NCI-H187 (cell line): ENCODE measurements at places on chromosomes 16 and 17.

- no peak for DNase-seq
Observed at GRCh38 chr17:64319531-64319930, 56.5 kb upstream of the TEX2 start.

GRCh38 chr16:3149630-3150345, 15.0 kb downstream of the ZNF213 start:
- no peak for DNase-seq

DNA sequence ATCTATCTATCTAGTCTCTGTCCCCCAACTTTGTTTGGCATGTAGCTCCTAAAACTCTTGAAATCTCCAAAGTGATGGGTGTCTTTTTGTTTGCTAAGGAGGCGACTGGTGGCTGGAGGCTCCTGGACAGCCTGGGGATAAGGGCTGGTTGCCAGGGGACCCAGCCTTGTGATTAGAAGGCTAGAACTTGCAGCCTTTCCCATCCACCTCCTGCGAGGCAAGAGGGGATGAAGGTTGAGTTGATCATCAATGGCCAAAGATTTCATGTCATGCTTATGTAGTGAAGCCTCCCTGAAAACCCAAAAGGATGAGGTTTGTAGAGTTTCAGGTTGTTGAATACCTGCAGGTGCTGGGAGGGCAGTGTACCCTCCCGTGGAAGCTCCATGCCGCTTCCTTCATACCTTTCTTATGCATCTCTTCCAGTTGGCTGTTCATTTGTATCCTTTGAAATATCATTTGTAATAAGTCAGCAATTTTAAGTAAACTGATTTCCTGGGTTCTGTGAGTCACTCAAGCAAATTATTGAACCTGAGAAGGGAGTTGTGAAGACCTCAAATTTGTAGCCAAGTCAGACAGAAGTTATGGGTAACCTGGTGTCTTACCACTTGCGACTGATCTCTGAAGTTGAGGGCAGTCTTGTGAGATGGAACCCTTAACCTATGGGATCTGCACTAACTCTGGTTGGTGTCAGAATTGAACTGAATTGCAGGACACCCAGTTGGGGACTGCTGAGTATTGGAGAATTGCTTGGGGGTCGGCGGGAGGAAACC, 202.4 kb downstream of the SEC14L1 start:
- DNase-seq = no peak

DNA sequence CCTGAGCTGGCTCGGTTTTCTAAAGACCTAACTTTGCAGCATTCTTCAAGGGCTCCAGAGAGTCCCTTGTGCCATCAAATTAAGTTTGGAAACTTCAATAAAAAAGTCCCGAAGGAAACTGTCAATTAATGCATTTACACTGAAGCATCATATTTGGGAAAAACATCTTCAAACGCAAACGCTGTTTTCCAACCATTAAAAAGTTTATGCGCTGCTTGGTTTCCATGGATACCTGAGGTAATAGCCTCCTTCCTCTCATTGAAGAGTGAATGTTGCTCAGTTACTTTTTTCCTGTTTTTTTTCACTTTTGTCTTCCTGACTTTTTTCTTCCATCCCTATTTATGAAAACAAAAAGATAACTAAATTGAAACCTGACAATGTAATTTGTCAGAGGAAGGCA, 399.1 kb downstream of the MAF start:
- no peak for DNase-seq

GRCh38 chr16:28495098-28495793, 803 bp downstream of the APOBR start:
- DNase-seq = no peak

- no peak for DNase-seq
Observed at GRCh38 chr16:11325404-11326083, 19.7 kb upstream of the RMI2 start.

DNA sequence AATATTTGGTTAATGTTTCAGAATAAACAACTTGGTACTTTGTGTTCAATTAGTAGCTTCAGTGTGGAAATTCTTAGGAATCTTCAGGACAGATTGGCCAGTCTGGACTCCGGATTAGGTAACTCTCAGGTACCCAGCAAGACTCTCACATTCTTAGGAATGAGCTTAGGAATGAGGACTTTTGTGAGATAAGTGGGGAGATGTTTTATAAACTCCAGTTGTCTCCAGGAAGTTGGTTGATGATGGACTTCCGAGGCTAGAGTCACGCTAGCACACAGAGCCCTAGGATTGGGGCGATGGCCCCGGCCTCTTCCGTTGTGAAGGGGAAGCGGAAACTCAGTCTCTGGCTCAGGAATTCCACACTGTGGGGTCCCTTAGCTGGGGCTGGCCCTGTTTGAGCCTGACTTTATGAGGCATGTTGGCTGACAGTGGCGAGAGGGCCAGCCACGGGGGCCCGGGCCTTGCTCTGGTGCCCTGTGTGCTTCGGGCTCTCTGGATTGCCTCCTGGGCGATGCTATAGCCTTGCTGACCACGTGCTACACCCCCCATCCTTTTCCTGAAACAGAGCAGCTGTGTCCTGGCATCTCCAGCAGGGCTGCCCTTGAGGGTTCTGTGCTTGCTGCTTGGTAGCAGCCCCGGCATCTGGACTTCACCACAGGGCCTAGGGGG, 32.4 kb downstream of the RAB11FIP3 start:
- DNase-seq = no peak

GRCh38 chr16:51971184-51971583, 575.8 kb downstream of the TOX3 start:
- no peak for DNase-seq

- DNase-seq = peak; percentile 9
Observed at GRCh38 chr17:7573324-7574080, 5.9 kb upstream of the CD68 start.

- no peak for DNase-seq
Observed at GRCh38 chr16:50437769-50438437, 69.1 kb upstream of the BRD7 start.

DNA sequence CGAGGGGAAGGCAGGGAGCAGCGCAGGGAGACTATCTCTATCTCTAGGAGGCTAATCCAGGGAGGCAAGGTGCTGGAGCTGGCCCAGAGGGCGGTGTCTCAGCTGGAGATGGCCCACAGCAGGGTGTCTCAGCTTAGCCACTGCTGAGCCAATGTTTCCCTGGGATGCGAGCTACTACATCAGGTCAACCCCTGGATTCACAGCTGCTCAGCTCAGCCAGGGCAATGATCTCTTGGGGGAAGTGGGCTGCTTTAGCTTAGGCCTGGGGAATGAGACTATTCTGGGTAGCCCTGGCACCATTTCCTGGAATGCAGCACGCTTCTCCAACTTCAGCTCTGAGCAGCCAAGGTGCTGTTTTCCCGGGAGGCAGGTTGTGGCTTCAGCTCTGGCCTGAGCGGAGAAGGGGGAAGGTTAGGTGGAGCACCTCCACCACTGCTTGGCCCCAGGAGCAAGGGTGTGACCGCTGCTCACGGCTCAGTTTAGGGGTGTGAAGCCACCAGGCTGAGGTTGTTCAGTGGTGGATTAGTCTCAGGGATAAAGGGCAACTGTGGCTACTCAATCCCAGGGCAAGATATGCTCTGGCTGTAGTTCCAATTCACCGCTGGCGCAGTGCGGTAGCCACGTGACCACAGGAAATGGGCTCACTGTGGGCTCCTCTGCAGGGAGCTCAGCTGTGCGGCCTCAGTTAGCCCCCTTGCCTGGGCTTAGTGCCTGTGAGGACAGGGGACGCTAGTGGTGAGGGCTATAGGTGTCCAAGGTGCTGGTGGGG, 5.2 kb upstream of the PRSS21 start:
- DNase-seq = no peak

- DNase-seq = no peak
Observed at GRCh38 chr17:56690441-56691291, 97.2 kb downstream of the NOG start.

DNA sequence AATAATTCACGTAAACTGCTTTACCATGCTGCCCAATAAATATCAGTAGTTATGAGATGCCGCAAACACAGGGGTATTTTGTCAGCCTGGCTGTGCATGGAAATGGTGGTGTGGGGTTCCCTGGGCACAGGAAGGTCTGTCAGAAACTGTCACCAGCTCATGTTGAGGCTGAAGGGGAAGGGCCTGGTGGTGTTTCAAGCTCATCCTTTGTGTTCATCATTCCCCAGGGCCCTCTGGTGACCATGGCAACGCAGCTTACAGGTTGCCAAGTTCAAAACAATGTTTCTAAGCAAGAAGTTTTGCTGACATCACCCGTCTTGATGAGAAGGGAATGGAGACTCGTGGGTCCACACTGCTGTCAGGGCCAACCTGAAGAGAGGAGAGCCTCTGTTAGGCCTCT, 348.9 kb upstream of the C16orf82 start:
- no peak for DNase-seq

- no peak for DNase-seq
Observed at GRCh38 chr16:89071686-89072547, 21.7 kb upstream of the ACSF3 start.

DNA sequence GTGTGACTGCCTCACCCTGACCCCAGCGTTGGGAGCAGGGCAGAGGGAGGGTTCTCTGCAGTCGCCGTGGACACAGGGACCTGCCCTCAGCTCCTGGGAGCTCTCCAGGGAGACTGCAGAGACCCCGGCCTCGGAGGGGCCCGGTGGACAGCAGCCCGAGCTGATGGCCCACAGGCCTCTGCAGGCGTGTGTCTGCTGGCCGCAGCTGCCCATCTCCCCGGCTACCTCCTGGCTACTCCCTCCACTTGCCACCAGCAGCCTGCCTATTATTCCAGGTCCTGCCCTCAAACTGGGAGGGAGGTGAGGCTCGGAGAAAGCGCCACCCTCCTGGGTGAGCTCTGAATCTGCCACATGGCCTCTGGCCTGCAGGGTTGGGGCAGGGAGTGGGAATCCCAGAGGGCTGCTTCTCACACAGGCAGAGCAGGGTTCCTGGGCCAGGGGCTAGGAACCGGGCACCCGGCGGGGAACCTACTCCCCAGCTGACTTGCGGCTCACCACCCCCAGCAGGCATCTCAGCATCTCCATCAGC, 7.2 kb downstream of the SLC16A5 start:
- DNase-seq = no peak

GRCh38 chr17:82324566-82325285, 7.3 kb upstream of the CD7 start:
- DNase-seq = no peak

DNA sequence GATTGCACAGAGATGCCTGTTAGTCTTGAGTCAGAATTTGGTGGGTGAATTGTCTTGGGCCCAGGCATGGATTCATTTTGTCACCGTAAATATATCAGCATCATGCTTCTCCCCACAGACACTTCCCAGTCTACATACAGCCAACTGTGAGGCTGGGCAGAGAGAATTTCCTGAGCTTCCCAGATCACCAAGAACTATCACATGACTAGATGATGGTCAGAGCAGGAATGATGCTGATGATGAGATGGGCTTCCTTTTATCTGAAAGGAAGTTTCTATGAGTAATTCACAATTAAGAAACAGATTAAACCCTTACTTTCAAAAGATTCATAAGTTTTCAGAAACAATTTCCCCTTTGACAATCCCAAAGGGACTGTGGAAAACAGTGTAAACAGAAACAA, 323 bp upstream of the KRTAP9-9 start:
- no peak for DNase-seq

GRCh38 chr16:30430428-30430970, 669 bp upstream of the DCTPP1 start:
- no peak for DNase-seq

DNA sequence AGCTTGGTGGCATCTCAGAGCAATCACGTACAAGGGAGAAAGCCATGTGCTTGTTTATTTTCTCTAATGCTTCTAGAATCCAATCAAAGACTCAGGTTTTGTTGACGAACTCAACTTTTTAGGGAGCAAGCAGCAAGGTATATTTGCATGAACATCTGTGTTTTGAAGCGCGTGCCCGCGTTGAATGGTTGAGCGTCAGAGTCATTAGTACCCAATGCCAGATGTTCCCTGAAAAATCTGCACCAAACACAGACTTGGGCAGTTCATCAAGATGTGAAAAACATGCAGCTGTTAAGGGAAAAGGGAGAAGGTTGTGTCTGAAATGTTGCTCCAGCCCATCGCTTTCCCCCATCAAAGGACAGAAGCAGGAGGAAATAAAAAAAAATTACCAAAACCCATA, 170.4 kb downstream of the SNX29 start:
- no peak for DNase-seq

GRCh38 chr17:17414341-17414805, 62.4 kb upstream of the MED9 start:
- DNase-seq = no peak

GRCh38 chr17:57256708-57257112, 387 bp downstream of the MSI2 start:
- DNase-seq = no peak

- DNase-seq = no peak
Observed at GRCh38 chr17:17636272-17636885, 44.9 kb upstream of the PEMT start.

DNA sequence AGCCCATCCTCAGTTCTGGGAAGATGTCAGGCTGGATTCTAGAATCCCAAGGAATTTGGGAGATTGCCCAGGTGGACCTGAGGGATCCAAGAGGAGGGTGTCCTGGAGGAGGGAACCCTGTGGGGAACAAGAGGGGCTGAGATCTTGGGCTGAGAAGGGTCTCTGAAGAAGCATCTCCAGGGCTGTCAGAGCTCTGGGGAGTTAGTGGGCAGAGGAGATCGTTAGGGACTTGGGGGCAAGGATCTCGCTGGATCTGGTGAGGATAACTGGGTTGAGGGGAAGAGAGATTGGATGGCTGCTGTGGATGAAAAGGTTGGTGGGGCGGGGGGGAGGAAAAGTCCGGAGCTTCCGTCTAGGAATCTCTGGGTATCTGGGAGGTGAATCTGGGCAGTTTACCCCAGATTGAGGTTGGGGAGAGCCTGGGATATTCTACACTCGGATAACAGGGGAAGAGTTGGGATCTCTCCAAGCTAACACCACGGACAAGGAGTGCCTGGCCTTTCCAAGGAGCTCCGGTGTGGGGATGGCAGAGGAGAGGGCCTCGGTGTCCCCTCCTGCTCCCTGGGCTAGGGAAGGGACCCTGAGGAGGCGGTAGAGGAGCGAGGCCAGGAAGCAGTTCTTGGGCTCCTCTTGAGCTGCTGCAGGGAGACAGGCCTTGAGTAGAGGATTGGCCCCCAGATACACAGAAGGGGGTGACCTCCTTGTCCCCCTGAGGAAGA, 1.7 kb downstream of the FBXL19 start:
- DNase-seq = no peak

DNA sequence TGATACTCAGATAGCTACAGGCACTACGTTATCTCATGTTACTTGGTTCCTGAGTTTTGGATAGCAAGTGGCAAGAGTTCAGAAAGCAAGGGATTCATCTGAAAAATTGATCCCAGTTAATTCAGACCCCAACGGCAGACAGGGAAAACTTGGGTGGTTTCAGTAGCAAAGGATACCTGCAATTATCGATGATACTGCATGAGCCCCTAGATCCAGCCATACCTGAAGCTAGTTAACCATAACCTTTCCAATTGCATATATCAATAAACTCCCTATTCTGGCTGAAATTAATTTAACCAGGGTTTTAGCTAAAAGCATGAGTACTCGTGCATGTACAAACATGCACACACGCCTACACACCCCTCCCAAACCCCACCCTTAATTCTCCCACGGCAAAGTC, 4.3 kb downstream of the KNOP1 start:
- DNase-seq = no peak

- no peak for DNase-seq
Observed at GRCh38 chr17:64003526-64004121, 5.5 kb downstream of the PRR29 start.
